Stimulated activated CD4-positive, alpha-beta T cell treated with anti-CD3 and anti-CD28 coated beads, Interleukin-4, amount 100 ng/mL, for 4 hours (primary cell): ENCODE measurements at places on chromosomes 1 and 21.

- no peak for DNase-seq
These were observed 1712.5 kb downstream of the NCAM2 start for GRCh38 chr21:22710721-22711120.

- no peak for DNase-seq
These were observed 101.3 kb upstream of the ACTL8 start for GRCh38 chr1:17653728-17654351.

- DNase-seq = no peak
These were observed 65.9 kb upstream of the FAM20B start for GRCh38 chr1:178959543-178960460.

- no peak for DNase-seq
These were observed 32.1 kb downstream of the TMEM51 start for GRCh38 chr1:15185617-15186016.

GRCh38 chr1:147641695-147642592, 28.4 kb downstream of the ACP6 start:
- DNase-seq = peak; percentile 18

- DNase-seq = no peak
These were observed 990 bp upstream of the MRPS6 start for GRCh38 chr21:34072145-34073031.

DNA sequence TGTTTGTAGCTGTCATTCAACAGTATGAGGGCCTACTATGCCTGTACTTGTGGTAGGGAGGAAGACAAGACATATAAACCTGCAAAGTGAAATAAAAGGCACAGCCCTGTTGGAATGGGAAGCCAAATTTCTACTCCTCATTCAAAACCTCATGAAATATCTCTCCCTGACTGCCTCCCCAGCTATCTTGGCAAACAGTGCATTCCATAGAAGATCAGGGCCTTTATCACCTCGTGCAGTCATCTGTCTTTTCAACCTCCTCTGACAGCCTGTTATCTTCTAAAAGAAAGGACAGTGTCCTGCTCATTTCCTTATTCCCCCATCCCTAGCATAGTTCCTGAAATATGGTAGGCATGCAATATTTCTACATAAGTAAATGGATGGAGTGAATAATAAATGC, 71.0 kb downstream of the SH3GLB1 start:
- no peak for DNase-seq

GRCh38 chr1:206685769-206686477, 1.2 kb downstream of the MAPKAPK2 start:
- peak; percentile 14 for DNase-seq

GRCh38 chr1:73604211-73604610, 593.8 kb downstream of the LRRIQ3 start:
- no peak for DNase-seq

- DNase-seq = no peak
These were observed 55.8 kb downstream of the CHD5 start for GRCh38 chr1:6124341-6124740.

GRCh38 chr1:48202030-48202752, 20.3 kb upstream of the SLC5A9 start:
- DNase-seq = peak; percentile 20

GRCh38 chr1:182564406-182565004, 24.6 kb downstream of the RNASEL start:
- DNase-seq = no peak

- DNase-seq = no peak
These were observed at the start of gene ACKR1 for GRCh38 chr1:159204161-159205141. Gene ACKR1 (plus strand): TSS chr1:159204875. CDS start chr1:159204960, 85 bp downstream.
